ENCODE measurements at places on chromosomes 16 and 17.
A peak's percentile ranks its signal among the peaks of the same experiment; 100 is the strongest.

DNA sequence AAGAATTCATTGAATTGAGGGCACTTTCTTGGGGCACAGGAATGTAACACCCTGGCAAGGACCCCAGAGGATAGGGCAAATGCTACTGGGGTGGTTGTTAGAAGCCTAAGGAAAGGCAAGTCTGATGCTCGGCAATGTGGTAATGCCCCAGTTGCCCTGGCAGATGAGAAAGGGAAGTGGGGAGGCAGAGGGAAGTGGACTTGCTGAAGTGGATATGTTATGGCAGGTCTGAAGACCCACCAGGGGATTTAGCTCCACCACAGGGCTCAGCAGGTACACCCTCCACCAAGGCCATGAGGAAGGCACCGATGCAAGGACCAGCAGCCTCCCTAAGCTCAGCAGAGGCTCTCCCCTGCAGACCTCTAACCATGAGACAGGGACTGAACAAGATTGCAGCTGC, 184.8 kb downstream of the IRX5 start:
- DNase-seq: no peak

DNA sequence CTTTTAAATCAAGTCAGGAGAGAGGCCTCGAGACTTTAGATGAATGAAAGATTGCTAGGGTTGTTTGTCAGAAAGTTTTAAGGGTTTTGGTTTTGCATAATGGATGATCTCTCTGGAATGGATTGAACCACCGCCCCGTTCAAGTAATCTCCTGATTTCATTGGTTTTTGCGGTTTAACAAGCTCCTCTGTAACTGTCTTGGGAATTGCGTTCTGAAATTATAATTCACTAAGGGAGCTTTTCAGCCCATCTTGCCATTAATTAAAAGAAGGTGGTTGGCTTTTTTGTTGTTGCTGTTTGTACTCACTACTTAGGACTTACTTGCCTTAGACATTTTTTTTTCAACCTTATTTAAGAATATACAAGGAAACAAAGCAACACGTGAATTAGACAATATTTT, 8.8 kb downstream of the HS3ST4 start:
- DNase-seq: no peak

- no peak for DNase-seq
Observed at GRCh38 chr17:34391241-34391640, 28.2 kb upstream of the CCL1 start.

GRCh38 chr17:71071837-71072236, 902.5 kb downstream of the KCNJ2 start:
- peak; percentile 22 for DNase-seq

DNA sequence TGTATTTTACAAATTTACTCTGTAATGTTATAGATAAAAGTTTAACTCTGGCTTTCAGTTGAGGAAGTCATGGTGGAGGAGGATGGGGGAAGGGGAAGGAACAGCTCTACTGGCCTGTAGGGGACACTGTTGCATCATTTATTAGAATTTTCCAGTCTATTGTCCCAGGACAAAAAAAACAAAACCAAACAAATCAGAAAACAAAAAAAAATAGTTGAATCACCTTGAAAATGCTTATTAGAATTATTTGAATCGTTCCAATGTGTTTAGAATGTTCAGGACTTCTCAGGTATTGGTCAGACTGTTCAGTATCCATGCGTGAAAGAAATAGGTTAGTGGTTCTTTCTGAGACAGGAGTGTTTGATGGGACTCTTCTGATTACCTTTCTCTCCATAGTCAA, 242.0 kb downstream of the FTO start:
- DNase-seq: peak; percentile 61

DNA sequence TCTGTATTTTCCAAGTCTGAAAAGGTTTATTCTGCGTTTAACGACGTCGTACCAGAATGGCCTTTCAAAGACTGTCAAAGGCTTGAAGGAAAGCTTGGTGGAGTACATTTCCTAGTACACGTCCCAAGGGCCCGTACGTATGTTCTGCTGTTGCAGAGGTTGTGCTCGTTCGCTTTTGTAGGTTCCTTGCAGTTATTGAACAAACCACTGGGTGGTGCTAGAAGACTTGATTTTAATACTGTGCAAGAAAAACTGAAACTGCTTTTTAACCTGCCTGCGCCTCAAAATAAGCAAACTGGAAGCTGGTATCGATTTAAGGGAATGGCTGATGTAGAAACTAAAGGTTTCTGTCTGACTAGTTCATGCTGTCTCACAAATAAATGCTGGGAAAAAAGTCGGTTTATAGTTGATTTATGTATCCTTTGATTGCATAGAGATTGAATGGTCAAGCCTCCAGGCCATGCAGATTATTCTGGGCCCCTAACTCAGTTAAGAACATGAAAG, 54.6 kb downstream of the USP10 start:
- peak; percentile 92 for DNase-seq

GRCh38 chr16:85754413-85754812, 3.5 kb upstream of the C16orf74 start:
- no peak for DNase-seq

DNA sequence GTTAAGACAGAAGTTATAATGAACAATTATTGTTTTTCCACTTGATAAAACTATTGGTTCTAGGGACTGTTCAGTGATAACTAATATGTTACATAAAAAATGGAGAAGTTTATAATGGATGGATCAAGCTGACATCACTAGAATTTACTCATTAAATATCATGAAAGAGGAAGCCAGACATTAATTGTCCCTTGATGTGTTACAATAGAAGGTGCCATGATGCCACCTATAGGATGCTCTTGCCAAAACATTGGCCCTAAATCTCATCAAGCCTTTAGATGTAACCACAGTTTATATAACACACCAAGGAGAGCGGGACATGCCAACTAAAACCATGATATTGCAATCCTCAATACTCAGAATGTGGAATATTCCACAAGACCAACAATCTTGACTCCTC, 147.9 kb upstream of the MON1B start:
- DNase-seq: no peak

Data from suppressor macrophage treated with lipopolysaccharide for 1 hour (primary cell).